Vagina (tissue), 2 donors: ENCODE measurements at places on chromosomes 16 and 17.

DNA sequence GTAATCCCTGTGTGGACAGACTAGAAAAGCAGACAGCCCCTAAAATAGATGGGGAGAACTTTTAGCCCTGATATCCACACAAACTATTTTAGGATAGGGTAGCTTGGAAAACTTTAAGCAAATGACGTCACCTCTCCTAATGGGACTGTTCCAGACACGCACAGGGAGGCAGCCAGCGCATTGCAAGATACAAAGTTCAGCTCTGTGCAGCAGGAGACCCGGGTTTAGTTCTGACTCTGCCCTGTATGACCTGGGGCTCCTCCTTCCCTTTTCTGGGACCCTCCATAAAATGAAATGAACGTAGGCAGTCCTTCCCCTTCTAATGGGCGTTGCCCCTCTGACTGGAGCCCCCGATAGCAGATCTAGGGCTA, 6.3 kb downstream of the ZNF689 start:
- DNase-seq: no peak

- no peak for DNase-seq
Observed at GRCh38 chr16:47317465-47318240, 143.2 kb downstream of the ITFG1 start.

GRCh38 chr16:61579195-61579594, 457.0 kb downstream of the CDH8 start:
- DNase-seq: no peak

GRCh38 chr17:38509772-38510420, 81.6 kb downstream of the ARHGAP23 start:
- DNase-seq: no peak

- DNase-seq: no peak
Observed at GRCh38 chr17:38317081-38317480, 20.1 kb downstream of the MRPL45 start.

DNA sequence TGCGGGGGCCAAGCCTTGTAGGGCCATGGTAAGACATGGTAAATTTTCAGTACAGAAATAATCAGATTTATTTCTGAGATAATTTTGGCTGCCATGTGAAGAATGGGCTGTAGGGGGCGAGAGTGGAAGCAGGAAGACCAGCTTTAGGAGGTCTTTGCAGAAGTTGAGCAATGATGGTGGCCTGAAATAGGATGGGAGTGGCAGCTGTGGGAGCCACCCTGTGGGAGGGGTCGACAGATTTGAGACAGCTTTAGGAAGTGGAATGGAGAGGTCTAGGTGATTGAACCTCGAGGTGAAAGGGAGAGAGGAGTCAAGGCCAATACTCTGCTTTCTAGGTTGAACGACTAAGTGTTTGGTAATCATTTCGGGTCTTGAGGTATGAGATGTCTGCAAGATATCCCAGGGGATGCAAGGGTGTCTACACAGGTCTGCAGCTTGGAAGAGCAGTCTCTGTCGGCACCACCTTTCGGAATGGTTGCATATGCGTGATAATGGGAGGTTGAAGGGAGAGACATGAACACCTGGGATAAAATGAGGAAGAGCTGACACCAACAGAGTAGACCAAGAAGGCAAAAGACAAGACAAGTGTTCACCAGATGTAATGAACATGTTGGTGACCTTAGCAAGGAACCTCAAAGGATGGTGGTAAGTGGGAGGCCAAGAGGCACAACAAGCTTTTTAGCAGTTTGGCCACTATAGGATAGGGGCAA, 4.2 kb upstream of the ATXN7L3 start:
- DNase-seq: no peak

GRCh38 chr17:55340176-55340575, 75.4 kb downstream of the HLF start:
- DNase-seq: no peak

DNA sequence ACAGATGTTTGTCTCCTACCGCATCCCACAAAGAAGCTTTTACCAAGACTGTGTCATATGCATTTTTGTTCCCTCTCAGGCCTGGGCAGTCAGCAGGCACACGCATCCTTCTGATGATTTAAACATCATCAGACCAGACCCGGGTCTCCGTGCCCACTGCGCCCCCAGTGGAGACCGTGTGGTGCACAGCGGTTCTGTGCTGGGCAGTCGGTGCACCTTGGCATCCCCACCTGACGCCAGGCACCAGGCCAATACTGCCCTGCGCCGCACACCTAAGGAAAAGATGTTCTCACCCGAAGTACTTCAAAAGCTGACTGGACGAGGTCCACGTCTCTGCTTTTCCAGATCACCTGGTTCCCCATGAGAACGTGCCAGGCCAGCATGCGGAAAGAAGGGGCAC, 10.6 kb upstream of the PLD6 start:
- DNase-seq: no peak

- no peak for DNase-seq
Observed at GRCh38 chr16:30989469-30990047, 4.6 kb downstream of the HSD3B7 start.

- no peak for DNase-seq
Observed at GRCh38 chr16:456891-457483, 31.5 kb downstream of the RAB11FIP3 start.

- DNase-seq: no peak
Observed at GRCh38 chr17:61783556-61784304, 79.6 kb downstream of the BRIP1 start.

GRCh38 chr16:11640987-11641817, 27.1 kb upstream of the SNN start:
- DNase-seq: no peak

DNA sequence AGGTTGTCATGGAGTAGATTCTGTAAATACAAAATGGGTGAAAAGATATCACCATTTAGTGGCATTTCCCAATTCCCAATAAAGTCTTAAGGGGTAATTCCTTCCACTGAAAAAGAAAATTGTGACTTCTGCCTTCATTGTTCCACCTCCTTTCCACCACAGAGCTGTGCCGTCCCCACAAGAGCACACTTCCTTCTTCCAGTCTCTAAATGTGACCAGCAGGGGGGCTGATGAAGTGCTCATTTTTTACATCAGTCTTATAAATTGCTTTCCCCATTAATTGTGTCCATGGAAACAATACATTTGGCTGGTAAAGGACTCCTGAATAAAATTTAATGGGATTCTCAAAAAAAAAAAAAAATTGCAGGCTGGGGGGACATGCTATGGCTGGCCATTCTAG, 260.8 kb upstream of the PSMD7 start:
- DNase-seq: no peak

- DNase-seq: no peak
Observed at GRCh38 chr16:86070971-86071370, 172.0 kb downstream of the IRF8 start.

- DNase-seq: no peak
Observed at GRCh38 chr17:65385726-65386125, 175.7 kb downstream of the AXIN2 start.

DNA sequence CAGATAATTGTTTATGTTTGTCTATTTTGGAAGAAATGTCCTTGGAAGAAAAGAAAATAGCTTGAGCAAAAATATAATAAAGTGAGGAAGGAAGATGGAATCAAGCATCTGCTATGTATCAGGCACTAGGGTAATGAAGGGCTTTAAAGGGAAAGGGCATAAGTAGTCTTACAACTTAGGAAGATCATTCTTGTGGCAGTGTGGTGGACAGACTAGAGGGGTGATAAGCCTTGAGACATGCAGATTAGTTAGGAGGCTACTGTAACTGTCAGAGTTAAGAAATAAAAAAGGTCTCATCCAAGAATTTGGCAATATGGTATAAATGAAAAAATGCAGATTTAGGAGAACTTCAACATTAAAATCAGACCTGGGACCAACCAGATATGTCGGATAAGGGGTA, 14.9 kb downstream of the FAM222B start:
- no peak for DNase-seq

- DNase-seq: no peak
Observed at GRCh38 chr17:3213587-3213986, 6.1 kb downstream of the OR1A1 start.

- no peak for DNase-seq
Observed at GRCh38 chr16:24188751-24189318, 67.3 kb upstream of the CACNG3 start.
